HEK293T (cell line): ENCODE measurements at places on chromosomes 4 and X.

DNA sequence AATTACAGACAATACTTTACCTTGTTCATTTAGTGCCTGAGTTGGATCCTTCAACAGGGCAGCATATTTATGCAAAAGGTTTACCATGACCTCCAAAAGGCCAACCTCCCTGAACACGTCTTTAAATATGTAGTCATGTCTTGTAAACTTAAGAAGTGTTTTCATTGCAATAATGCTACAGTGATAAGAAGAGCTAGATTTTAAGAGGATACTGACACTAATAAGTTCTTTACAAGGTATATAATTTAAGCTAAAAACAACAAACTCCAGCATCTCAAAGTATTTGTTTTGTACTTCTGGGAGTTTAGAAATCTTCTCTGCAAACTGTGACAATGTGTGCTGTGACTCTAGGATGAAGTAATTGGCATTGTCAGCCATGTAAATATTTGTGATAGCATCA is 145.4 kb downstream of the WDFY3 start:
- DNase-seq: no peak

DNA sequence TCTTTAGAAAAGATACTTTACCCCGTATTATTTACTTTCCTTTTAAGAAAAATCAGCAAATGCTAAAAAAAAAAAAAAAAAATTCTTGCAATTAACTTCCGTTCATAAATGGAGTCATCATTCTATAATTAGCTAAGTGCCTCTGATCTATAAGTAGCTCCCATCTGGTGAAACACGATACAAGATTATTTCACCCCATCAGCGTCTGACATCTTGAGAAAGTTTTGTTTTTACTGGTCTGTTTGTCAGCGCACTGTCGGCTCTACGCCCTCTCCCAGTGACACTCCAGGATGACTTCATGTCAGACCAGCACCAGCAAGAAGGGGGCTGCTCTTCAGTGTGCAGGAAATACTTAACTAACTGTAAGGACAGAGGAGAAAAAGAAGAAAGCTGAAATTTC is 108.3 kb downstream of the AFAP1 start:
- peak; percentile 20 for DNase-seq

- peak; percentile 35 for DNase-seq
Measured at GRCh38 chr4:153466949-153467896, 1.1 kb downstream of the TMEM131L start.

GRCh38 chr4:152825336-152825735 is 45.6 kb downstream of the ARFIP1 start:
- DNase-seq: no peak

- peak; percentile 55 for DNase-seq
Measured at GRCh38 chr4:48290146-48290772, 20.6 kb upstream of the TEC start.

DNA sequence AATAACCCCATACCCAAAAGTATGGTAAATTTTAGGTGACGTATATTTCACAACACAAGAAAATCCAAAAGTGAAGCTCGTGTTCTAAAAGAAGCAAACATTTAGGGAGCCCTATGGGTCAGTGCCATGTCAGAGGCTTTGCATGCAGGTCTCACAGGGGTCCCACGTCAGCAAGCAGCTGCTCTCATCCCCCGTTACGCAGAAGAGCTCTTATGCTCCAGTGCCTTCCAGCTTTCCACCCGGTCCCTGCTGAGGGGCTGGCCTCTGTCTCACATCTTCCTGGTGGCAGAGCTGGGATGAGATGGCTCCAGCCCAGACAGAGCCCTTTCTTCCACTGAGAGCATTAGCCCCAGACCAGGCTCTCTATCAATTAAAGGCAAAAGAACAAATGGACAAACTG is 82.0 kb downstream of the IRF2 start:
- no peak for DNase-seq

DNA sequence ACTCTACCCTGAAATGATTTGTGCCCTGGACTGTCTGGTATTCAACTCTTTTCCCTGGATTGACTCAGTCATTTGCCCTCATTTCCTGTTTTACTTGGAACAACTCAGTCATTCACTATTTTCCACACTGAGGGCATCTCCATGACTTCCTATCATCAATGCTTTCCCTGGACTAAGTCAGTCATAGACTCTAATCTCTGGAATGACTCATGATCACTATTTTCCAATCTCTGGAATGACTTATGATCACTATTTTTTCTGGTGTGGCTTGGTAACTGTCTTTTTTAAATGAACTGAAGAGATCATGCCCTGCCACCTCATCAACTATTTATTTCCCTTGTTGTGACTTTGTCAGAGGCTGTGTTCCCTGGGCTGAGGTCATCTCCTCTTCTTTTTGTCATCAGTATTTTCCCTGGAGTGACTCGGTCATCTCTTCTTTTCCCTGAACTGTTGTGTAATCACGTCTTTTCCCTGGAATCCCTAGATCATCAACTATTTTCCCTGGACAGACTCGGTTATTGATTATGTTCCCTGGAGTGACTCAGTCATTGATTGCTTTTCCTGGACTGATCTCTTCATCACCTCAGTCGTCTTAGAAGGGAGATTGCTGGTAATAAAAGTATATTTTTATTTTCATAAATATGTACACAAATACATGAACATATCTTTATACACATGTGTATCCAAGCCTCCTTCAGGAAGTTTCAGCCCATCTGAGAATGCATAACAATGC is 327.1 kb upstream of the VCX start:
- DNase-seq: no peak

GRCh38 chrX:45801554-45801953 is 600.9 kb upstream of the DIPK2B start:
- DNase-seq: no peak

DNA sequence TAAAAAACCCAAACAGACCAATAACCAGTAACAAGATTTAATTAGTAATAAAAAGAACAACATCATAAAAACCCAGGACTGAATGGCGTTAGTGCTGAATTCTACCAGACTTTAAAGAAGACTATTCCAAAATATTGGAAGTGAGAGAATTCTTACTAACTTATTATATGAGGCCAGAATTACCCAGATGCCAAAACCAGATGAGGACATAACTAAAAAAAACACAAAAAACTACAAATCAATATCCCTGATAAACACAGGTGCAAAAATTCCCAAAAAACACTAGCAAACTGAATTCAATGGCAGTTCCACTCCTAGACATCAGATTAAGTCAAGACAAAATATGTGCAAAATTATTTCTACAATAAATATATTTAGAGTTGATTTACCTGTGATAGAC is 400.1 kb upstream of the PABPC4L start:
- DNase-seq: no peak

- no peak for DNase-seq
Measured at GRCh38 chrX:14573161-14573560, 43.8 kb downstream of the GLRA2 start.

- DNase-seq: no peak
Measured at GRCh38 chr4:76127754-76128153, 20.4 kb downstream of the NUP54 start.

GRCh38 chrX:41419082-41419481 is 28.1 kb upstream of the NYX start:
- no peak for DNase-seq

GRCh38 chrX:77415161-77415560 is 32.0 kb upstream of the FGF16 start:
- DNase-seq: no peak

DNA sequence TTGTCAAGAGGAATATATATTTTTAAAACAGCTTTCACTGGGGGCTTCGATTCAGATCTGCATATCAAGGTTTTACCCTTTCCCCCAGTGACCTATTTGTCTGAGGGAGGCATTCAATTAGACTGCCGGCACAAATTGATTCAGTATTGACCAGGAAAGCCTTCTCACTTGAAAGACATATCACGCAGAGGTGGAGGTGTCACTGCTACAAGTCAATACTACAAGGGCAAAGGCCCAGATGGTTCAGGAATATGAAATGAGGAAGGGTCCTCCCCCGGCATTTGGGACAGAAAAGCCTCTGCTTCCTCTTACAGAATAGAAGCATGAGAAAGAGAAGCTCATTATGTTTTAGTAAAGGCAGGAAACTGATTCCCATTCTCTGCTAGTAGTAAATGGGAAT is 383.6 kb downstream of the HNRNPD start:
- DNase-seq: no peak

DNA sequence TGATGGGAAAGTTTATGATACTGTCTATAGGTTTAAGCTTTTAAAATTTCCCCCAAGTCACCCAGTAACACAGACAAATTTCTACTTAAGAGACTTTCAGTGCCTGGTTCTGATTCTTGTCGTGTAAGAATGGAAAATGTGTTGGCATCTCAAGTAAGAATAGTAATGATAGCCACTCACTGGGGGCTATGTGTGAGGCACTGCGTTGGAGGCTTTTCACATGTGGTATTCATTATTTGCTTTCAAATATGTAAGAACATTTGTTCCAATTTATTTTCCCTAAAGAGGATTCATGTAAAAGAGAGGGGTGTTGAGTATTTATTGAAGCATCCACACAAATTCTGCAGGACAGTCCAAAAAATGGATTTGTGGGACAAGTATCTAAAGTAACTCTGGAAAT is 143.6 kb downstream of the FNIP2 start:
- DNase-seq: no peak

DNA sequence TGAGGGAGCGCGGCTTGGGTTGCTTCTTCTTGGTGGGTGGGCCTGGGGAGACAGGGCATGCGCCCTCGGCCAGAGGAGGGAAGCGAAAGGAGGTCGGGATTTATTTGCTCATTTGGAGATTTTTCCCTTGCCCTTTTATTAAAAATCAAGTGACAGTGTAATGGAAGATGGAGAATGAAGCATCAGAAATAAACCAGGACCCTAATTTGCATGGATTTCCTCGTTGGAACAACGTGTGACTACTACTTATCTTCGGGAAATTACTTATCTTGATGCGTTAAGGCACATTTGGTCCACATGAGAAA is 709 bp upstream of the CLOCK start:
- no peak for DNase-seq

DNA sequence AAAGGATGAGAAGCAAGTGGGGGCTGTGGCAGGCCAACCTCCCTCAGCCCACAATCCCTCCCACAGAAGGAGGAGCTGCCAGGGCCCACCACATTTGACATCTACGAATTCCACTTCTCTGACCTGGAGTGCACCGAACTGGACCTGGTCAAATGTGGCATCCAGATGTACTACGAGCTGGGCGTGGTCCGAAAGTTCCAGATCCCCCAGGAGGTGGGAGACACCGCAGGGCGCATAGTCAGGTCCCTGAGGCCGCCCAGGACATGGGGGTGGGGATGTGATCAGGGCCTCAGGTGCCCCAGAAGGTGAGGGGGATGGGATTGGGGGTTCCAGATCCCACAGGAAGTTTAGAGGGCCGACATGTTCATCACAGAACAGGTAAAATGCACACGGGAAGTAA is 13.7 kb downstream of the ATP5ME start:
- DNase-seq: no peak

GRCh38 chr4:78962597-78963115 is 23.4 kb upstream of the PAQR3 start:
- no peak for DNase-seq

- no peak for DNase-seq
Measured at GRCh38 chrX:9249051-9249846, 215.3 kb upstream of the FAM9B start.

DNA sequence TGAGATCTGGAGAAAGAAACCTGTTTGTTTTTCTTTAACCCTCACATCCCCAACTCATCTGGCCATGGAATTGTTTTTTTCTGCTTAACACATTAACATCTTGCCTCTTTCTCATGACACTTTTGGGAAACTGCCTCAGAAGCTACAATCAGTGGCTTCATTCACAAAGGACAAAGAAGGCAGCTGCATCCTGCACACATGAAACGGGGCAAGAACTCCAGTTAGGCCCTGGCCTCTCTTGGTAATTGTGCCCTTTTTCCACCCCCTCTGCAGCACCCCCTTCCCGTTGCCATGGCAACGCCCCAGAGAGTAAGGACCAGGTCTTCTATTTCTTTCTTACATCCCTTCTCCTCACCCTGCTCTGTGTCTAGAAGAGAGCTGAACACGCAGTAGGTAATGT is 103.4 kb downstream of the PDGFRA start:
- no peak for DNase-seq

GRCh38 chr4:76282941-76283689 is 23.4 kb upstream of the STBD1 start:
- DNase-seq: no peak

DNA sequence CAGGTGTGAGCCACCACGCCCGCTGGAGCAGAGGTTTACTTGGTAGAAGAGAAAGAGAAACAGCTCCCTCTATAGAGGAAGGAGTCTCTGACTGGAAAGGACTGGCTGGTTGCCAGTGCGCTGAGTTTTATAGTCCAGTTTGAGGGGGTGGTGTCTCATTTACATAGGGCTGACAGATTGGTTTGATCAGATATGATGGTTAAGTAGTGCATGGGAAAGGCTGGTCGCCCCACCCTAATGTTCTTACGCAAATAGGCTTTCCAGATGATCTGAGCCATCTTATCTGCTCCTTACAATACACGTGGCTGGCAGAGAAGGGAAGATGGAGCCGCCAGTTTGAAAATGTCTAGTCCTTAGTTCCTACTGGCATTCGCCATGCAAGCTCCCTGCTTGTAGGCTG is 439.5 kb downstream of the NAF1 start:
- DNase-seq: no peak

- DNase-seq: no peak
Measured at GRCh38 chr4:57070461-57070860, 39.7 kb downstream of the IGFBP7 start.

DNA sequence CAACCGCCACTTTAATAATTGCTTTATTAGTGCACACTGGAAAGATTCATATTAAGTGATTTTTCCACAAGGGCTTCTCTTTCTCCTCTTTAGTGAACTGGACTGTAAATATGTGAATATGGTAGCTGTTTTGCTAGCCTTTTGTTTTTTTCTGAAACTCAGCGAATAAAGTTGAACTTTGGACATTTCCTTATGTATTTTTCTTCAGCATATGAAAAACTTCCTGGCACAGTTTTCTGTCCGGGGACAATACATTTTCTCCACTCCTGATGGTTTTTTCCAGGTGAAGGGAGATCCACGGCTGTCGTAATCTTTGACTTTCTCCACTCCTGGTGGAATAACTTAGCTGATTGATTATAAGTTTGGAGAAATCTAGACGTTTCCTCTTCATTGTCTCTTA is 457.4 kb upstream of the FAT1 start:
- no peak for DNase-seq

GRCh38 chr4:186172546-186172945 is 18.8 kb upstream of the CYP4V2 start:
- no peak for DNase-seq

- DNase-seq: no peak
Measured at GRCh38 chr4:15158406-15159091, 156.3 kb downstream of the CPEB2 start.

- DNase-seq: no peak
Measured at GRCh38 chrX:134146493-134146892, 90.5 kb upstream of the CCDC160 start.

GRCh38 chrX:86133761-86134160 is 14.5 kb upstream of the DACH2 start:
- DNase-seq: no peak

- DNase-seq: no peak
Measured at GRCh38 chrX:113522814-113523213, 682.2 kb upstream of the AMOT start.

GRCh38 chrX:28312965-28313364 is 274.3 kb upstream of the IL1RAPL1 start:
- DNase-seq: no peak
